ENCODE measurements at places on chromosomes 3 and 15. TPM values are rescaled to one million over a fixed set of nuclear protein-coding genes. Genes with fewer than 3 reads are reported as not detected.
A peak's percentile ranks its signal among the peaks of the same experiment; 100 is the strongest.

Gene POLQ
- total RNA-seq = 6.2 TPM

Gene TRIM71
- 2.7 TPM for total RNA-seq

Gene DISP2
- total RNA-seq = 0.76 TPM

Gene CHRD
- 6.4 TPM for total RNA-seq

Gene CCR4
- 0.07 TPM for total RNA-seq

Gene GRAMD1C
- total RNA-seq = 7.7 TPM

Gene LMOD3
- total RNA-seq = not detected

DNA sequence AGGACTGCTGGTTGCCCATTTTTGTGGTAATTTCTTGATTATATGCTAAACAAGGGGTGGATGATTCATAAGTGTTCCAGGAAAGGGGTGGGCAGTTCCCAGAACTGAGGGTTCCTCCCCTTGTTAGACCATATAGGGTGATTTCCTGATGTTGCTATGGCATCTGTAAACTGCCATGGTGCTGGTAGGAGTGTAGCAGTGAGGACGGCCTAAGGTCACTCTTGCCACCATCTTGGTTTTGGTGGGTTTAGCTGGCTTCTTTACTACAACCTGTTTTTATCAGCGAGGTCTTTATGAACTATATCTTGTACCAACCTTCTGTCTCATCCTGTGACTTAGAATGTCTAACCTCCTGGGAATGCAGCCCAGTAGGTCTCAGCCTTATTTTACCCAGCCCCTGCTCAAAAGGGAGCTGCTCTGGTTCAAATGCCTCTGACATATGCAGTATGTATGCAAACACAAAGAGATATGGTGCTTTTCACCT, 46.2 kb downstream of the C3orf38 start:
- no peaks in the 10 kb centered on the region for H3K36me3 ChIP-seq
- H3K27me3 ChIP-seq = no peaks in the 10 kb centered on the region
- DNase-seq = no peak
- no peak overlapping the region for H3K27ac ChIP-seq

DNA sequence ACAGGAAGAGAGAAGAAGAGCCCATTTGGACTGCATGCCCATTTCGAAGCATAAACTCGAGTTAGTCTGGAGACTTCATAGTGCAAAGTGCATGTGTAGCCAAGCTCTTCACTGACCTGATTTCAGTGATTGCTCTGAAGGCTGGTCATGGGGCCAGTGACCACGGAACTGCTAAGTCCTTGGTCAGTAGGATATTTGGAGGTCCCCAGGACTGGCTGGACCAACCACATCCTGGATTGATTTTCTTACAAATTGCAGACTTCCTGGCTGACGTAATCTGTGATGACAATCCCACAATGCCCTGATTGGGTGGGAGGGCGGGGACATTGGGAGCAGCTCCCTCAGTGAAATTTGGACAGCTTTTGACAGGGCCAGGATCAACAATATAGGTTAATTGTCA, 233.4 kb downstream of the CACNA2D3 start:
- H3K4me1 ChIP-seq = peaks cover 56% of the 10 kb centered on the region
- no peak for DNase-seq
- H3K4me3 ChIP-seq = no peak overlapping the region
- no peaks in the 10 kb centered on the region for H3K36me3 ChIP-seq

DNA sequence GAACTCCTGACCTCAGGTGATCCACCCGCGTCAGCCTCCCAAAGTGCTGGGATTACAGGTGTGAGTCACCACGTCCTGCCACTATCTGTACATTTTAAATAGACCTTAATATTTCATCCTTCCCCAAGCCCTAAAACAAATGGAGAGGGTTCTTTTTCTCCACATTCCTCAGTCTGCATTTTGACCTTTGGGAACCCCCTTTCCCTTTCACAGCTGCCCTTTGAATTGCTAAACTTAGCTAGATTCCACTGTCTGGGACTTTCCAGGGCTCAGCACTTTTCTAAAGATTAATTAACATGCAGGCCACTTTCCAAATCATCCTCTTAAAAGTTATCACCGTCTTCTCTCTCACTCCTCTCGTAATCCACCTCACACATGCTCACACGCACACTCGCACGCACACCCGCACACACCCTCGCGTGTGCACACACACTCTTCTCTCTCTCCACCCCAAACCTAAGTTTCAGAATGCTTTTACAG, 124.2 kb downstream of the TMCO5A start:
- no peak for DNase-seq
- no peaks in the 10 kb centered on the region for H3K27me3 ChIP-seq
- H3K27ac ChIP-seq = peak overlapping the region; percentile 45
- H3K4me1 ChIP-seq = peaks cover 16% of the 10 kb centered on the region
- no peak overlapping the region for H3K4me3 ChIP-seq

- peak; percentile 42 for DNase-seq
- H3K27ac ChIP-seq = peak overlapping the region; percentile 95
- H3K4me3 ChIP-seq = no peak overlapping the region
- no peaks in the 10 kb centered on the region for H3K27me3 ChIP-seq
- H3K4me1 ChIP-seq = peaks cover 45% of the 10 kb centered on the region
- H3K36me3 ChIP-seq = no peaks in the 10 kb centered on the region
These were observed 115.2 kb downstream of the P3H2 start for GRCh38 chr3:190005343-190006113.

GRCh38 chr3:88589138-88589537, 439.4 kb downstream of the C3orf38 start:
- peaks cover 5% of the 10 kb centered on the region for H3K4me1 ChIP-seq
- no peak for DNase-seq
- H3K27ac ChIP-seq = no peak overlapping the region
- no peak overlapping the region for H3K4me3 ChIP-seq
- H3K27me3 ChIP-seq = peaks cover 6% of the 10 kb centered on the region
- no peaks in the 10 kb centered on the region for H3K36me3 ChIP-seq

DNA sequence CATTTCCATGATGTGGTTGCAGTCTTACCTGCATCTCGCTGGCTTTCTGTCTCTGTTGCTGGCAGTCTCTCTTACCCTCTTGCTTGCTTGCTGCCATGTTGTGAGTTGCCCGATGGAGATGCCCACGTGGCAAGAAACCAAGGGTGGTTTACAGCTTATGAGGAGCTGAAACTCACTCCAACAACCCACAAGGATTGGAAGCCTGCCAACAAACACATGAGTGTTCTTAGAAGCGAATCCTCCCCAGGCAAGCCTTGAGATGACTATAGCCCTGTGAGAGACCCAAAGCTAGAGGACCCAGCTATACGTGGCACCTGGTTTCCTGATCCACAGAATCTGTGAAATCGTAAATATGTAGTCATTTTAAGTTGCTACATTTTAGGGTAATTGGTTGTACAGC, 490.9 kb upstream of the ADAMTS9 start:
- H3K27ac ChIP-seq = no peak overlapping the region
- peaks cover 24% of the 10 kb centered on the region for H3K27me3 ChIP-seq
- no peaks in the 10 kb centered on the region for H3K36me3 ChIP-seq
- DNase-seq = no peak

DNA sequence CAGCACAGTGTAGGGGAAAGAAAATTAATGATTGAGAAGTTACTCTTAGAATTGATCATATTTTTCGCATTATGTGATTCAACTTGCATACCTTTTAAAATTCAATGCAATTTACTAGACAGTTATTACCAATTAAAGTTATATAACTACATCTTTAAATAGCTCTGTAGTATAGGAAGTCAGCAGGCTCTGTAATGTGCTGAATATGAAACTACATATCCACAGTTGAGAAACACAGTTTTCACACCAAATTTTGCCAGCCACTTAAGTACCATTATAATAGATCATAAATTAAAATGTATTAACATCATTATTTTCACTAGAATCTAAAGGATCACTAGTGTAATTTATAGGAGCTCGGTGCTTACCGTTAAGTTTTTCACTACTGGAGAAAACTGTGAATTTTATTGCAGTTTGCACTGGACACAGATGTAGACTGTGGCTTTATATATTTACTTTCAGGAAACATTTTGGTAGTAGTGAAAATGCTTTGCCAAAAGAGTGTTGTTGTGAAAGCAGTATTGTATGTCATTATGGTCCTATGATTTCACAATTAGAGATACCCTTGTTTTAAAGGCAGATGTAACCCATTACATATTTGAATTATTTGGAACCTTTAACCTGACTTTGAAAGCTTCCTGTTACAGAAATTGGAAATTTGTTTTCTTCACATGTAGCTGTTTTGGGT, 113.6 kb downstream of the PLCL2 start:
- no peak overlapping the region for H3K27ac ChIP-seq
- no peaks in the 10 kb centered on the region for H3K36me3 ChIP-seq
- H3K4me3 ChIP-seq = no peak overlapping the region
- no peak for DNase-seq
- no peaks in the 10 kb centered on the region for H3K4me1 ChIP-seq
- H3K27me3 ChIP-seq = peaks cover 2% of the 10 kb centered on the region

DNA sequence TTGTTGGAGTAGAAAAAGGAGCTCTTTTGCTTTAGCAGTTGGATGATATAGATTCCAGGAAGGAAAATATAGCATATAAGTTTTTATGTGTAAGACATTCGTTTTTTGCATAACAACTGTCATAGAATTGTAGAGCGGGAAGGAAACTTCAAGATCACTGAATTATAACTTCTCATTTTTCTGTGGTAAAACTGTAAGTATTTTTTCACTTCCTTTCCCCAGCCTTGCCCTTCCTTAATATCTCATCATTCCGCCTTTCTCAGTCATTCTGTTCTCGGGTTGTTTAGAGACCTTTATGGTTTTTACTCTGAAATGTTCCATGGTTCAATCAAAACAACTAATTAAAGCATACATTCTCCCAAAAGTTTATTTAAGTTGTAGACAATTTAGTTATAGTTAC, 1.1 kb downstream of the EAF2 start:
- H3K27me3 ChIP-seq = peaks cover 19% of the 10 kb centered on the region
- peak overlapping the region; percentile 84 for H3K4me3 ChIP-seq
- peaks cover 14% of the 10 kb centered on the region for H3K36me3 ChIP-seq

DNA sequence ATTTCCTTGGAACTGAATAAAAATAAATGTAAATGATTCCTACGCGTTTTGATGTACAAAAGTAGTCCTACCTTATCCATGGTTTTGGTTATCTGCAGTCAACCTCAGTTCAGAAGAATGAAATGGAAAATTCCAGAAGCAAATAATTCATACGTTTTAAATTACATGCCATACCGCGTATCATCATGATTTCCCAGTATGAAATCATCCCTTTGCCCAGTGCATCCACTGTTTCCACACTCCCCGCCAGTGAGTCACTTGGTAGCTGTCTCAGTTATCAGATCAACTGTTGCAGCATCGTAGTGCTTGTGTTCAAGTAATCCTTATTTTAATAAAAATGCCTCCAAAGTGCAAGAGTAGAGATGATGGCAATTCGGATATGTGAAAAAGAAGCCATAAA, 9.1 kb upstream of the MFSD1 start:
- H3K27ac ChIP-seq = peak overlapping the region; percentile 5
- no peak for DNase-seq
- no peak overlapping the region for H3K4me3 ChIP-seq
- H3K36me3 ChIP-seq = peaks cover 3% of the 10 kb centered on the region

GRCh38 chr3:185813691-185814215, 11.1 kb downstream of the IGF2BP2 start:
- peak overlapping the region; percentile 90 for H3K27ac ChIP-seq
- H3K4me1 ChIP-seq = peaks cover 66% of the 10 kb centered on the region
- H3K27me3 ChIP-seq = no peaks in the 10 kb centered on the region

DNA sequence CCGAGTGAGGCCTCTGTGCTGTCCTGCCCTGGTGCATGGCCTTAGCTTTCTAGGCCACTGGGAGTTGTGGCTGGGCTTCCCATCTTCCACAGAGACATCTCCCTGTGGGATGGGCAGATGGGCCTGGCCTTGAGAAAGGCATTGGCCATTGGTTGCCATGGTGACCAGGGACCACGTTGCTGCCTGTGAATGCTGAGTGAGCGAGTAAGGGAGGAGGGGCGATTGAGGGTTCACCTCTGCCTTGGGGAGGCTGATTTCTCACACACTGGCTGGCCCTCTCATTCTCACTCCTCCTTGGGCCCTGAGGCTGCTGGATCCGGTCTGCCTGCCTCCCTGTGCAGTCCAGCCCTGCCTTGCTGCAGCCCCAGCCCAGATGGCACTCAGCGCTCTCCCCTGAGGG, 26.4 kb upstream of the DOCK3 start:
- no peaks in the 10 kb centered on the region for H3K27me3 ChIP-seq
- no peak overlapping the region for H3K4me3 ChIP-seq
- DNase-seq = no peak
- H3K36me3 ChIP-seq = peaks cover 19% of the 10 kb centered on the region

DNA sequence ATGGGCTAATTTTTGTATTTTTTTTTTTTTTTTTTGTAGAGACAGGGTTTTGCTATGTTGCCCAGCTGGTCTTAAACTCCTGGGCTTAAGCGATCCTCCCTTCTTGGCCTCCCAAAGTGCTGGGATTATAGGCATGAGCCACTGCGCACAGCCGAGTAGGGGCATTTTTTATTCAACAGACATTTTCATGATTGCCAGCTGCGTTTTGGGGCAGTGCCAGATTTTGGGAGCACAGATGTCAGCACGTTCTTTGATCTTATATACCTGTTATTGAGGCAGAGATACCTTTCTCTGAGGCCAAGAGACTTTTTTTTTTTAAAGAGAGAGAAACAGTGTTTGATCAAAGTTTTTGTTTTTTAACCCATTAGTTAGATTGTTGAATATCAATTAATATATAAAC, 16.8 kb downstream of the NEO1 start:
- H3K4me3 ChIP-seq = no peak overlapping the region
- no peak for DNase-seq
- H3K27me3 ChIP-seq = no peaks in the 10 kb centered on the region
- H3K4me1 ChIP-seq = peaks cover 4% of the 10 kb centered on the region
- H3K36me3 ChIP-seq = no peaks in the 10 kb centered on the region

DNA sequence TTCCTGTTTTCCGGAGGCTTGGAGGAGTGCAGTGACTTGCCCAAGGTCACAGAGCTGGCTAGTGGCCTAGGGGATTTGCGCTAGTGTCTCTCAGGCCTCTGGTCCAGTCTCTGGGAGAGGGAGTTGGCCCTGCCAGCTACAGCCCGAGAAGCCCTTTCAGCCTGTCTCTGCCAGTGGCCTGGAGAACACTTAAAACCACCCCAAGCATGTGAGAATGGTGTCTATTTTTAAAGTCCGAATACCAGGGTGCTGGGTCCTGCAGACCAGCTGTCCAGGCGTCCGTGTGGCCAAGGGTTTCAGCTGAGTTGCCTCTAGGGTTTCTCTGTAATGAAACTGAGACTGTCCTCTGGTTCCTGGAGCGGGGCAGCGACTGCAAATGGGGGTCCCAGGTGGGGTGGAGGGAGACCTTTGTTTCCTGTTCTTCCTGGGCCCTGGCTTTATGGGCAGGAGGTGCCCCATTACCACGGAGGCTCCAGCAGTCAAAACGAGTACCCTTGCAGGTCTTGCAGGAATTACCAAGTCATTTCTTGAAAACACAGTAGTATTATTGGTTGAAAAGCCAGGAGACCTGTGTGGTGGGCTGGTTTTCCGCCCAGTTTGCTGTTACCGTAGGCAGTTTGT, 2.2 kb downstream of the CAND2 start:
- no peaks in the 10 kb centered on the region for H3K27me3 ChIP-seq
- no peak for DNase-seq
- peaks cover 5% of the 10 kb centered on the region for H3K4me1 ChIP-seq
